ENCODE measurements at places on chromosomes 13 and 19. TPM values are rescaled to one million over a fixed set of nuclear protein-coding genes. Genes with fewer than 3 reads are reported as not detected.
A peak's percentile ranks its signal among the peaks of the same experiment; 100 is the strongest.

GRCh38 chr19:46197314-46198070 is 32.0 kb upstream of the IGFL1 start:
- H3K4me1 ChIP-seq: no peaks in the 10 kb centered on the region
- no peak overlapping the region for H3K27ac ChIP-seq
- H3K36me3 ChIP-seq: no peaks in the 10 kb centered on the region
- DNase-seq: no peak

THSD1 gene
- total RNA-seq: 0.26 TPM

DNA sequence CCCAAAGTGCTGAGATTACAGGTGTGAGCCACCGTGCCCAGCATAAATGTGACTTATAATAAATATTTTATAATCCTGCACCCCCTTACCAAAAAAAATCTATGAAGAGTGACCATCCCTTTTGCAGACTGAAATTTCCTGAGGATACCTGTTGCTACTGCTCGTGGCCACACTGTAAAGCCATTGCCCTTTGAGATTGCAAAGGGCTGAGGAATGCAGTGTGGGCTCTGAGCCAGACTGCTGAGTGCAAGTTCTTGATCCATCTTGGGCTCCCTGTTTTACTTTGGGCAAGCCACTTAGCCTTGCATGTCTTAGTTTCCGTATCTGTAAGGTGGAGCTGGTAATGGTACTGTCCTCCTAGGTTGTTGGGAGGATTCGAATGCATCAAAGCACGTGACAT is 23.4 kb downstream of the SIPA1L3 start:
- no peaks in the 10 kb centered on the region for H3K27me3 ChIP-seq
- H3K4me3 ChIP-seq: no peak overlapping the region
- H3K27ac ChIP-seq: no peak overlapping the region
- no peak for DNase-seq
- peaks cover 17% of the 10 kb centered on the region for H3K4me1 ChIP-seq
- H3K36me3 ChIP-seq: peaks cover 15% of the 10 kb centered on the region

DNA sequence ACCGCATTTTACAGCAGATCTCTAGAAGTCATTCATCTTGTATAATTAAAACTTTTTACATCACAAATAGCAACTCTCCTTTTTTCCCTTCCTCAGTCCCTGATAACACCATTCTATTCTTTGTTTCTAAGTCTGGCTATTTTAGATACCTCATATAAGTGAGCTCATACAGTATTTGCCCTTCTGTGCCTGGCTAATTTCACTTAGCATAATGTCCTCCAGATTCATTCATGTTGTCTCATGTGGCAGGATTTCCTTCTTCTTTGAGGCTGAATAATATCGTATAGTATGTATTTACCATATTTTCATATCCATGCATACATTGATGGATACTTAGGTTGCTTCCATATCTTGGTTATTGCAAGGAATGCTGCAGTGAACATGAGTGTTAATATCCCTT is 362.0 kb downstream of the RFC3 start:
- H3K36me3 ChIP-seq: no peaks in the 10 kb centered on the region
- H3K27me3 ChIP-seq: no peaks in the 10 kb centered on the region
- DNase-seq: no peak
- no peak overlapping the region for H3K27ac ChIP-seq

GPC5 gene
- not detected for total RNA-seq

GRCh38 chr13:97324115-97324514 is 102.0 kb downstream of the MBNL2 start:
- H3K4me1 ChIP-seq: peaks cover 3% of the 10 kb centered on the region
- no peak for DNase-seq
- no peaks in the 10 kb centered on the region for H3K36me3 ChIP-seq
- H3K4me3 ChIP-seq: no peak overlapping the region

DNA sequence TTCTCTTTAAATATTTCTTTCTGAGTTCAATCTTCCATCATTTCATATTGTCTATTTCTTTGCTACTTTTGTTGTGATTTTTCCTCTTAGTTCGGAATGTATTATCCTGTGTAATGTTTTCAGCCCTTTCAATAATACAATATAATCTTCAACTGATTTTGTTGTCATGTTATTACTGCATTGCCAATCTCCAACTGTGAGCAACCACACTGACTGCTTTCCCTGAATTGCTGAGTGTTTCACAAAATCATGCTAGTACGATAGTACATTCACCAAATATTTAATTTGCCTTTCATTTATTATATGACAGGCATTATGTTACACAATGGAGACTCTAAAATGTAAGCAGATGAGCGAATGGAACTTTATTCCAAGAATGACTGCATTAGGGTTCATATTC is 744.3 kb upstream of the ATXN8OS start:
- no peak overlapping the region for H3K4me3 ChIP-seq
- DNase-seq: no peak
- no peaks in the 10 kb centered on the region for H3K27me3 ChIP-seq
- H3K27ac ChIP-seq: no peak overlapping the region

DNA sequence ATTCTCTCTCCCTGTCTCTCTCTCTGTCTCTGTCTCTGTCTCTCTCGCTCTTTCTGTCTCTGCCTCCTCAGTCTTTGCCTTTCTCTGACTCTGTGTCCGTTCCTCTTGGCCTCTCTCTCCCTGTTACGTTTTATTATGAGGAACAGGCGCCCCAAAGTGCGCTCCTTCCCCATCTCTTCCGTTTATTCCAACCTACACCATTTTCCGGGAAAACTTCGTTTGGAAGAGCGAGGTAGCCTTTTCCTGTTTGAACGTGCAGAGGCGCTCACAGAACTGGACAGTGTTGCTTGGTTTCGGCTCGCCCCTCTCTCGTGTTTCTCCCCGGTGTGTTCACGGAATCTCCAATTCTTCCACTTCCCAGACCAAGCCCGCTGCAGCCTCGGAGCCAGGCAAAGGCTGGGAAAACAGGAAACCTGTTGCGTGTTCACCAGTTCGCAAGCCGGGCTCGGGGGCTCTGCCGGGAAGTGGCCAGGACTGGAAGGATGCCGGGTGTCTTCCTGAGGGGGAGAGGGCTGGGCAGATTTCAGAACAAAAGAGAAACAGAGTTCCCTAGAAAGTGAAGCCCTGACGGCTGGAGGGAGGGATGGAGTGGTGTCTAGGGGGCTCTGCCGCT is 605 bp downstream of the TMEM255B start:
- H3K36me3 ChIP-seq: no peaks in the 10 kb centered on the region
- no peaks in the 10 kb centered on the region for H3K4me1 ChIP-seq
- peak overlapping the region; percentile 95 for H3K4me3 ChIP-seq
- H3K27me3 ChIP-seq: peaks cover 9% of the 10 kb centered on the region

Data from H9 (cell line).